ENCODE measurements at places on chromosomes 5 and 9. TPM values are rescaled to one million over a fixed set of nuclear protein-coding genes. Genes with fewer than 3 reads are reported as not detected.
A peak's percentile ranks its signal among the peaks of the same experiment; 100 is the strongest.

DNA sequence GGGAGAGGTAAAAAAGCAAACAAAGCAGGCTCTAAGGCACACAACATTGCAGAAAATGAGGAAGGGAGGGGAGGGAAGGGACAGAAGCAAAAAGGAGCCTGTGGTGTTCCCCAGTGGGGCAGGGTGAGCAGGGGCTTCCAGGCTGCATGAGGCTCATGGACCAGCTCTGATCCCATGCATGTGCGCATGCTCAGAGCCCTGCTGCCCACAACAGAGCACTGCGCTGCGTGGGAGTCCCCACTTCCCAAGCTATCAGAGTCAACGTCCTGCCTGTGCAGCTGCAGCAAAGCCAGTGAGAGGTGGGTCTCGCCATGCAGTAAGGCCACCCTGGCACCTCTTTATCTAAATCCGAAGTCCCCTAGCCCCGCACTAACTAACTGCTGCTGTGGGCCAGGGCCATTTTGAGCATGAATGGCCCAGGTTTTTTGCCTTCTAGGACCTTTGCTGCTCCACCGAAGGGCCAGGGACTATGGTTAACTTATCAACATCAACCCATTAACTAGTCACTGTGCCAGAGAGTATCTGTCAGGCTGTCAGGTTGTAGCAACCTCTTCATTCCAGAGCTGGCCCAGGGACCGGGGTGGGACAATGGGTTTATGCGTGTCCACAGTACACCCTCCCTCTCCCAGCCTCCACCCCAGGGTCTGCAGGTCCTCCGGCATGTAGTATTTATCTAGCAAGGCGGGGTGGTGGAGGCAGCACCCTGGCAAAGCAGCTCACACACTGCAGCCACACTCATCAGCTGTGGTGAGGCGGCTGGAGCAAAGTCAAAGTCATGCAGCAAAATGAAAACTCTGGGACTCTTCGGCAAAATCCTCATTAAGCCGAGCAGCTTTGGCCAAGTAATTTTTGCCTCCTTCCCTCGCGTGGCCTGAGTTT lies 123.6 kb downstream of the SAXO1 start:
- DNase-seq: no peak

Gene RGS3
- total RNA-seq: 44.8 TPM

DNA sequence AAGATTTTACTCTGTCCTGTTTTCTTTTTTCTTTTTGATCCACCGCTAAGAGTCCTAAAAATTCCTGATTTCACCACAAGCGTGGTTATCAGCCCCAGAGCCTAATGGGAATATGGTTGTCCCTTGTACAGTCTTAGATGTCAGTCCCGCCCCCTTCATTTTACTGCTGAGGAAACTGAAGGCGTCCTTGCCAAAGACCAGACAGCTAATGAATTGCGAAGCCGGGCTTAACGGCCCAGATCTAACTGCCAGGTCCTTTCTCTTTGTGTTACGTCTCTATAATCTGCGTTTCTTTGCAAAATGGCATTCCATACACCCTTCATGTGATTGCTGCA lies 497 bp downstream of the NSA2 start:
- DNase-seq: peak; percentile 78

Gene GFI1B
- 0.32 TPM for total RNA-seq

DNA sequence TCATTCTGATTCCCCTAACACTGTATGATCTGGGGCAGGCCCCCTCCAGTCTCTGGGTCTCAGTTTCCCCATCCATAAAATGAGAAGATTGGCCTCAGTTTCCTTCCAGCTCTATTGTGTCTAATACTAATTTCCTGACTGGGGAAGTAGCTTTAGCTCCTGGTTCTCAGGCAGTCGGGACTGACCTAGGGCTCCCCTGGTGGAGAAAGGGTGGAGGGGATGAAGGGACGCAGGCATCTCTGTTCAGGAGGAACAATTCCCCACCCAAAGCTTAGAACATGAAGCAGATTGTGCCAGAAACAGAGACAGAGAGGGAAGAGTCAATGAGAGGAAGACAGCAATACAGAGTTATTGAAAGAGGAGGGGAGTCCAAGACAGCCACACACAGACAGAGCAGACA lies 14.2 kb upstream of the PTGS1 start:
- no peak for DNase-seq

GRCh38 chr9:4594994-4595393 lies 67.1 kb upstream of the PLPP6 start:
- DNase-seq: no peak

DNA sequence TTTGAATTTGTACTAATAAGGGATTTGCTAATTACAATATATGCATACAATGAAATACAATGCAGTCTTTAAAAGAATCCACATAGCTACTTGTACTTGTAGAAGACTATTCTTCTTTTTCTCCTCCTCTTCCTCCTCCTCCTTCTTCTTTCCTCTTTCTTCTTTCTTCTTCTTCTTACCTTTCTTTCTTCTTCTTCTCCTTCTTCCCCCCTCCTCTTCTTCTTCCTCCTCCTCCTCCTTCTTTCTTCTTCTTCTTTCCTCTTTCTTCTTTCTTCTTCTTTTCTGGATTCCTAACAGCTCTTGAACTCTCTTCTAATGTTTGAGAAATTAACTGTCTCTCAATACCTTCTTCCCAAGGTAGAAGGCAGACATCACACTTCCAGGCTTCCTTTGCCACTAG lies 29.3 kb upstream of the FSTL4 start:
- DNase-seq: no peak

DNA sequence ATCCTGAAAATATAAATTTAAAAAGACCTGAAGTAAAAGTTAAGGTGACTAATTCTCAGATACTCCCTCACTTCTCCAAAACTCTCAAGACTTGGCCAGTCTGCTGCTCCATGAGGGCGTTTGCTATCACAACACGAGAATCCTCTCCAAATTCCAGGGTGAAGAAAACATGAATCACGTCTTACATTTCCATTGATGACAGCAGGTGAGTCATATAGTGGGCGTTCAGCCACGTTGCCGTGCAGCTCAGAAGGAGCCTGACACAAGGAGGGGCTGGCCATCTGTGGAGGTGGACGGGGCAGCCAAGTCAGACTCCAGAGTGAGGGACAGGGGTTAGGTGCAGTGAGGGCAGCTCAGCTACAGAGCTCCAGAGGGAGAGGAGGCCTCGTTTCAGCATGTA lies 555.1 kb upstream of the ADAMTS16 start:
- no peak for DNase-seq

Gene SPINK13
- not detected for total RNA-seq

Gene HTR1A
- not detected for total RNA-seq

Gene IFNK
- total RNA-seq: not detected
